ENCODE measurements at places on chromosomes 1 and 21.
A peak's percentile ranks its signal among the peaks of the same experiment; 100 is the strongest.

DNA sequence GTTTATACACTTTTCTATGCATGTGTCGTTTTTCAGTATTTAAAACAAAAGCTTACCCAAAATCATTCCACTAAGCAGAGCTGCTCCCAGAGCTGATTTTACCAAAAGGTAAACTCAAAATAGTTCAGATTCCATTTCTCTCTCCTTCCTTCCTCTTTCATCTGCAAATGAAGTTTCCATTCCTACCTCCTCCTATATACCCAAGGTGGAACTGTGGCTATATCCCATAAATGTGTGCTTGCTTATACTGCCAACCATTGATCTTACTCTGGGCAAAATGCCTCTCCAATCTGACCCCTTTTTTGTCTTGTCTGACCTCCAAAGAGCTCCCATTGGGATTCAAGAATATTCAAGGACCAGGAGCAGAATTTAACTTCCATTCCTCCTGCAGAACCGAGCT, 9.5 kb downstream of the OLFML2B start:
- H3K27me3 ChIP-seq: no peaks in the 10 kb centered on the region
- H3K4me1 ChIP-seq: peaks cover 2% of the 10 kb centered on the region
- no peak overlapping the region for H3K27ac ChIP-seq
- no peaks in the 10 kb centered on the region for H3K36me3 ChIP-seq
- H3K4me3 ChIP-seq: no peak overlapping the region
- DNase-seq: no peak

- H3K27me3 ChIP-seq: peaks cover 3% of the 10 kb centered on the region
- no peak overlapping the region for H3K27ac ChIP-seq
- no peaks in the 10 kb centered on the region for H3K36me3 ChIP-seq
- DNase-seq: no peak
Observed at GRCh38 chr1:234327577-234328164, 45.6 kb upstream of the COA6 start.

GRCh38 chr1:91765293-91765692, 120.7 kb downstream of the TGFBR3 start:
- H3K4me3 ChIP-seq: no peak overlapping the region
- DNase-seq: no peak
- no peaks in the 10 kb centered on the region for H3K27me3 ChIP-seq
- H3K27ac ChIP-seq: no peak overlapping the region
- no peaks in the 10 kb centered on the region for H3K36me3 ChIP-seq
- peaks cover 5% of the 10 kb centered on the region for H3K4me1 ChIP-seq

GRCh38 chr1:94713472-94714141, 106.5 kb upstream of the SLC44A3 start:
- H3K36me3 ChIP-seq: no peaks in the 10 kb centered on the region
- peak; percentile 95 for DNase-seq
- peaks cover 31% of the 10 kb centered on the region for H3K4me1 ChIP-seq
- H3K4me3 ChIP-seq: no peak overlapping the region
- H3K27ac ChIP-seq: peak overlapping the region; percentile 56

- H3K36me3 ChIP-seq: no peaks in the 10 kb centered on the region
- no peak overlapping the region for H3K27ac ChIP-seq
Observed at GRCh38 chr1:222042120-222042519, 300.2 kb upstream of the DUSP10 start.

DNA sequence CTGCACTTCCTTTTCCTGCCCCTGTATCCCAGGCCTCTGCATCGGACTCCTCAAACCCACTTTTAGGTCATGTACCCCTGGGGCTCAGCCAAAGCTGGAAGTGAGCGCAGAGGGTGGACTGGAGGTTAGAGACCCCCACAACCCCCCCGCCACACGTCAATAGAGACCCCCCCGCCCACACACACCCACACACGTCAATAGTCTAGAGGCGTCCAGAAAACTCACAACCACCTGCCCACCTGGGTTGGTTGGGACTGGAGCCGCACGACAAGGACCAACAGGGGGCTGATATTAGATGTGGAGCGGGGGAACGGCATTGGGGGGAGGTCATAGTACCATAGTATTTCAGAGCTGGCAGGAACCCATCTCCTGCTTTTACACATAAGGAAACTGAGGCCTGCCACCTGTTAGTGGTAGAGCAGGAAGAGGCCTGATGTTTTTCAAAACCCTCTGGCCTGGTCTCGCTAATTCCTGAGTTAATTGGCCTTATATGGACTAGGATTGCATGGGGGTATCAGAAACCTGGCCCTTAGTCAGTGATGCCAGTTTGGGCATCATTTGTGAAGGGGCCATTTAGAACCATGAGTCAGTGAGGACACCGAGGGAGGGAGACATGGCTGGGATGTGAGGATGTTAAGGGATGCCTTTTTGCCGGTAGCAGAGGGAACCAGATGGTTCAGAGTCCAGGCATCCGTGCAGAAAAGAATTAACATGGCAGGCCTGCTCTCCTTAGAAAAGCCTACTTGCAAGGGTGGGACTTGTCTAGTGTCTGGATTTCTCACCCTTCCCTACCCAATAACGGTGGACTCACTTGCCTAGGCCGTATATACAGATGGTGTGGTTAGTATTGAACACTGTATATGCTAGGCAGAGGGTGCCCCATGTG, 1.1 kb downstream of the NENF start:
- H3K4me1 ChIP-seq: peaks cover 10% of the 10 kb centered on the region
- no peak overlapping the region for H3K27ac ChIP-seq
- no peak for DNase-seq
- H3K4me3 ChIP-seq: peak overlapping the region; percentile 69

- H3K4me3 ChIP-seq: no peak overlapping the region
- H3K36me3 ChIP-seq: no peaks in the 10 kb centered on the region
- H3K27ac ChIP-seq: no peak overlapping the region
- no peaks in the 10 kb centered on the region for H3K27me3 ChIP-seq
- no peak for DNase-seq
Observed at GRCh38 chr1:169682071-169682470, 29.3 kb downstream of the SELL start.

GRCh38 chr1:205672970-205673369, 7.3 kb downstream of the SLC45A3 start:
- H3K27ac ChIP-seq: no peak overlapping the region
- no peak overlapping the region for H3K4me3 ChIP-seq
- H3K4me1 ChIP-seq: peaks cover 7% of the 10 kb centered on the region
- H3K36me3 ChIP-seq: peaks cover 2% of the 10 kb centered on the region

- H3K27me3 ChIP-seq: no peaks in the 10 kb centered on the region
- H3K36me3 ChIP-seq: no peaks in the 10 kb centered on the region
- H3K4me1 ChIP-seq: no peaks in the 10 kb centered on the region
- DNase-seq: no peak
- no peak overlapping the region for H3K27ac ChIP-seq
Observed at GRCh38 chr21:31482460-31482859, 138.4 kb upstream of the TIAM1 start.
